ENCODE measurements at places on chromosomes 3 and 15.

- no peak for ATAC-seq
These were observed 339.9 kb upstream of the KCNH8 start for GRCh38 chr3:18808429-18808828.

DNA sequence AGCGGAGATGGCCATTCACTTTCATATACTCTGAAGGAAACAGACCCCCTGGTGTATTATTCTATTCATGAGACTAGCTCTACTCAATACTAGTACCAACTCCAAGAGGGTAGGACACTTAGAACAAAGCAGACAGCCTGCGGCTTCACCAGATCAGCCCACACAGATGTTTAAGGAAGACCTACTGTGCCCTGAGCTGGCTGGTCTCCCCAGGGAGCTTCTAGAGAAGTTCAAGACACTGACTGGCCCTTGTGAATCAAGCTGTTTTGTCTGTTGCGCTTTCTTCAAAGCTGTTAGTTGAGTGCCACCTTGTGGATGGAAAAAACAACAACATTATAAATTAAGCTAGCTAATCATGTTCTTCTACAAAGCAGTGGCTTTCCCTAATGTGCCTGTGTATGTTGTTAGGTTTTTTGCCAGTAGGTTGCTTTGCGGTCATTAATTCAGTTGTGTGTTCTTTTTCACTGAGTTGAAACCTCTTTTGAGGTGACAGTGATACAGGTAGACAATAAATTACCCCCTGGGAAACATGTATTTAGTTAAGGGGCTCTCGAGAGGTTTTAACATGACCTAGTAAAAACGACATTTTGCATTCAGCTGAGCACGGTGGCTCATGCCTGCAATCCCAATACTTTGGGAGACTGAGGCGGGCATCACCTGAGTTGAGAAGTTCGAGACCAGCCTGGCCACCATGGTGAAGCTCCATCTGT lies 64.2 kb upstream of the MYZAP start:
- ATAC-seq: peak; percentile 21

DNA sequence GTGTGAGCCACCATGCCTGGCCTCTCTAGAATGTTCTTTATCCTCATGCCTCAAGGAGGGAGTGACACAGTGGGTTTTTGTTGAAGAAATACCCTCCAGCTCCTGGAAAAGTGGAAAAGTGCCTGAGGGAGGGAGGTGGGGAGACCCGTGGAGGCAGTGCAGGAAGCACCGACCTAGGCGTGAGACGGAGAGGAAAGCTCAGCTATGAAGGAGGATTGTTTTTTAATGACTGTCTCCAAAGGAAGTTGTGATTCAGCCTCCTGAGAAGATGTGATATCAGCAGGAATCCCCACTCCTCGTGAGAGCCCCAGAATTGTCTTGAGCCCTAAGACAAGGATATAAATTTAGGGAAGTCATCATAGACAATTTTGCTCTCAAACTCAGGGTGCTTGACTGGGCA lies 21.7 kb downstream of the RPLP1 start:
- ATAC-seq: no peak

DNA sequence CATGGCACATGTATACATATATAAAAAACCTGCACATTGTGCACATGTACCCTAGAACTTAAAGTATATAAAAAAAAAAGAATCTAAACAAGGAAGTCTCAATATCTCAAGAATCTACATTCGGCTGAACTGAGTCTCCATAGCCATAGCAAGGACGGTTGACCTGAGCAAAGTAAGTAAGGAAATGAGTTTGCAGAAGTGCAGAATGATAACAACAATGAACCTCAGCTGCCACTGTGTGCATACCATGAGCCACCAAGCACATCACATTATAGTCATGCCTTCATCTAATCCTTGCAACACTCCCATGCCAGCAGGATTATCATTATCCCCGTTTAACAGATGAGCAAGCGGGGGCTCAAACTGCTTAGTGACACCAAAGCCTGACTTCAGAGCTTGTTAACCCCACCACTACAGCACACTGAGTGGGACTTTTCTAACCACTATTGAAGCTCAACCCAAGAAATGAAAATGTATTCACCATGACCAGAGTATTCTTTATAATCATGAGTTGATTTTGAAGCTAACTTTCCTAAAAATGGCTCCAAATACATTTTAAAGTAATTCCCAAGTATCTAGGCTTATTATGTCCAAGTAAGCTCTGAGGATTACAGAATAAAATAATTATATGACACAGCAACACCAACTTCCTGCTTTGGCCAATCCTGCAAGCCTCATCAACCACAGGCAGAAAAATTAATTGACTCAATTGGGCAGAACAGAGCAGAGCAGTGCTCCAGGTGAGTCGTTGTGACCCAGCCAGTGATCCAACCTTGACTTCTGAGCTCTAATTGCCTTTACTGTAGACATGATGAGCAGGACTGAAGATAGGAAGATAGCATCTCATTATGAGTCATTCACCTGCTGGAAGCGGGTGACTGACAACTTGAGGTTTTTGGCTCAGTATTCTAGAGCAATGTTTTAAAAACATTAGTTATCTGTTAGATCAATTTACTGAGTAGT lies 47.3 kb upstream of the IL12A start:
- peak; percentile 44 for ATAC-seq

GRCh38 chr3:184275381-184275701 lies 481 bp upstream of the ECE2 start:
- no peak for ATAC-seq

DNA sequence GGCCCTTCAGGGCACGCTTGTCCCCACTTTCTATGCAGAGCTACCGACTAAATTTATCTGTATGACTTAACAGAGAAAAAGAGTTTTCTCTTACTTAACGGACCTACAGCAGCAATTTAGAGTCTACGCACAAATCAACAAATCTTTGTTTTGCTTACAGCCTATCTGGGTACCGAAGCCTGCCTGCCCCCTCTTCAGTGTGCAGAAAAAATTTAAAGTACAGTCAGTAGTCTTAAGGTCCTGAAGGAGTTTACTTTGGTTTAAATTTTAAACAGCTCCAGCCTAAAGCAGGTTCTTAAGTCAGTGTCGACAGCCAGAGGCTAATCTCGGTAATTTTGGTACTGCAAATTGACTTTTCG lies 570 bp downstream of the SACM1L start:
- ATAC-seq: no peak

GRCh38 chr3:126912491-126913195 lies 70.3 kb upstream of the PLXNA1 start:
- ATAC-seq: no peak

DNA sequence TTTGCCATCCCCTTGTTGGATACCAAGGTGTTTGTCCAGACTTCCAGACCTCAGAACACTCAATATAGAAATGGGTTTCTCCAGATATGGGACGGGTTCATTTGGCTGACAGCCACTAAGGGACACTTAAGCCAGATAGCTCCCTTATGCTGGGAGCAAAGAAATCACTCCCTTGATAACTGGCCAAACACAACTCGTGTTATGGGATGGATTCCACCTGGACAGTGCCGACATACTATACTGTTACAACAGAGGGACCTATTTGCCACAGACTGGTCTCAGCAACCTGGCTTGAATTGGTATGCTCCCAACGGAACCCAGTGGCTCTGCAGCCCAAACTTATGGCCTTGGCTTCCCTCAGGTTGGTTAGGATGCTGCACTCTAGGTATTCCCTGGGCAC lies 114.0 kb upstream of the PLCL2 start:
- ATAC-seq: no peak

DNA sequence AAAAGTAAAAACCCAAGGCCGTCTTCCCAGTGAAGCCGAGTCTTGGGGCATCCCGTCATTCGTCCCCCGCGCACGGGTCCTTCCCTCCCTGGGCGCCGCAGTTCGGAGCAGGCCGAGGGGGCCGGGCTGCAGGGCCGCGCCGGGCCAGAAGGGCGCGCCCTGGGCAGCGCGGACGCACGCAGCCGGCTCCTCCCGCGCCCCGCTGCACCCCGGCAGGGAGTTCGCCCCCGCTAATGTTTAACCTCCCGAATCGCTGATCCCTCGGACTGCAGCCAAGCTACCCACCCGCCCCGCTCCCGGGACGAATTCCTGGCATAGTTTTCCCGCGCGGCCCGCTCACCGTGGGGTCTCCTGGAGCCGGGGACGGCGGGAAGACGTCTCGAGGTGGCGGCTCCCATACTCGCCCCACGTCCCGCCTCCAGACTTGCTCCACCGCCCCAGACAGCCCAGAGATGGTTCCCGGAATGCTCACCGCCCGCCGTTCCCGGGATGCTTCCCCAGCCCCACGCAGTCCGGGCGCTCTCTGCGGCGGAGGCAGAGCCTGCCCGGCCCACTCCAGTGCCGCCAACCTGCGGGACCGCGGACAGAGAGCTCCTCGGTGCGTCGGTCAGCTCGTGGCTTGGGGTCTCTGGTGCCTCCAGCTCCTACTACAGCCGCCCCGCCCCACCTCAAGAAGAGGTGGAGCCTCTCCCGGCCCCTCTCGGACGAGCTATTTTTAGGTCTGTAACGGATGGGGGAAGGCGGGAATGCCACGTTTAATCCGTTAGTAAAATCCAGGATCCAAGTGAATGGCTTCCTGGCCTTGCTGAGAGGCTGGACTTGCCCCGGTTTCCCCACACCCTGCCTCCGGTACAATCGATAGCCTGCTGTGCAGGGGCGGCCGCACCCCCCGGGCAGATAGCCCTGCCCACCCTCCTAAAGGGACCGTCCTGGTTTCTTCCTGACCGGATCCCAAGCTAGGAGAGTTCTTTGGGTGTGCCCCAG lies at the start of gene DZIP1L:
Gene DZIP1L (minus strand): TSS at position 621 of the 984 bp plus-strand sequence. CDS start 11,637 bp downstream, outside the sequence.
- ATAC-seq: peak; percentile 83

GRCh38 chr3:160474416-160474838 lies 24.8 kb upstream of the TRIM59 start:
- no peak for ATAC-seq

DNA sequence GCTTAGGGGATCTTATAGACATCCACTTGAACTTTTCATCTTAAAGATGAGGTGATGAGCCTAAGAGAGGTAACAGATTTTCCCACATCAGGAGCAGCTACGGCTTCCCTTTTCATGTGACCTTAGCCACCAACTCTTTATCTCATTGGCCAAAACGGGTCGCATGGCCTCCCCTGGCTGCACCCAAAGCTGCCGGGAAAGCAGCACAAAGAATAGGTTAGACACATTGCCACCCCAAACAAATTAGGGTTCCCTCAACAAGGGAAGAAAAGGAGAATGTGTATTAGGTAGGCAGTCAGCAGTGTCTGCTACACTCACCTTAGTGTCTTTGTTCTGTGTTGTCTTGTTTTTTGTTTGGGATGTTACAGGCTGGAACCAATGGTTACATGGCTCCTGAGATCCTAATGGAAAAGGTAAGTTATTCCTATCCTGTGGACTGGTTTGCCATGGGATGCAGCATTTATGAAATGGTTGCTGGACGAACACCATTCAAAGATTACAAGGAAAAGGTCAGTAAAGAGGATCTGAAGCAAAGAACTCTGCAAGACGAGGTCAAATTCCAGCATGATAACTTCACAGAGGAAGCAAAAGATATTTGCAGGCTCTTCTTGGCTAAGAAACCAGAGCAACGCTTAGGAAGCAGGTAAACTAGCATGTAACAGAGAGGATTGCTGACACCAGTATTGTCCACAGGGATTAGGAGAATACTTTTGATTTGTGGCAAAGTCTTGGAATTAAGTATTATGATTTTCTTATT lies 44.2 kb downstream of the GRK7 start:
- no peak for ATAC-seq

DNA sequence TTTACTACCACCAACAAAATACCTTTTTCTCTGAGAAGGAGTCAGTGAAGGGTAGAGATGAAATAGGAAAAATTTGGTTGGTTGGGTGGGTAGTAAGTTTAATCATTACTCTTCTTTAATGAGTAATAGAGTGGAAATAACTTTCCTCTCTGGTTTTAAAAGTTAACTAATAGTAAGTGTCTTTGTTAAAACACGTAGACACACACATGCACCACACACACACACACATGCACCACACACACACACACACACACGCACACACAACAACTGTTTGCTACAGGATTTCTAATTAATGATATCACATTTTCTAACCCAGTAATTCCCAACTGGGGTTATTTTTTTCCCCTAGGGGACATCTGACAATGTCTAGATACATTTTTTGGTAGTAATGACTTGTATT lies 84.1 kb downstream of the CHL1 start:
- no peak for ATAC-seq

DNA sequence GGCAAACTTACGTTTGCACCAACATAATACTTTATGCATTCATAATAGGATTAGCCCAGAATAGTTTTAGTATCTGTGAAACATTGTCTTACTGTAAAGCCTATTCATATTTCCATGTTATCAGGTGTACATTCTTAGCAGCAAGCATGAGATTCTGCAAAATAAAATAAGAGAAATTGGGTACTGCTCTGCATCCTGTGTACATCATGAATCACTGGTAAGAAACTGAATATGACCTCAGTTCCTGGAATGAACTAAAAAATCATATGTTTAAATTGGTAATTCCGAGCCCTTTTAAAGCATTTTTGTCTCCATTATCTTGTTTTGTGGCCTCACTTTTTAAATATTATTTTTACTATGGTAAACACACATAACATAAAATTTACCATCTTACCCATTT lies 605.1 kb downstream of the ROBO1 start:
- no peak for ATAC-seq

DNA sequence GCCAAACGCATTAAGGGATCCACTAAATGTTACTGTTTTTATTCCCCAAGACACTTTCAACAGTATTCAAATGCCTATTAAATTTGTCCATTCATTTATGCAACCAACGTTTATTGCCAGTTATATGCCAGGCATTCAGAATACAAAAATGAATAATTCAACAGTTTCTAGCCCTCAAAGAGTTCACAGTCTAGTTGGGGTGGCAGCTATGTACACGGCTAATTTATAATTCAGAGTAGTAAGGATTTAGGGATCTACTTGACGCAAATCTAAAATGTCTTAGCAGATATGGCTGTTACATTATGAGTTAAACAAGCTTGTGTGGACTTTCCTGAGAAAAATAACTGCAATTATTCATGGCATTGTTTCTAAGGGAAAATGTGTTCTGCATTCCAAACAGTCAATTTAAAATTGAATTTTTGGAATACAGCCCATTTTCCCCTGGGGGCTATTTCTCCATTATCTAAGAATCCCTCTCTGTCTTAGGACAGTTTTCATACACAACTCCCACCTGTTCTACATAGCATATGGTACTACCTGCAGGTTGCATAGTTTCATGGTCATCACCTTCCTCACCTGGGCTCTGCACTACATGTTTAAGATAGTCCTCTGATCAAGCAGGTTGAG lies 11.5 kb upstream of the MSL2 start:
- ATAC-seq: no peak

DNA sequence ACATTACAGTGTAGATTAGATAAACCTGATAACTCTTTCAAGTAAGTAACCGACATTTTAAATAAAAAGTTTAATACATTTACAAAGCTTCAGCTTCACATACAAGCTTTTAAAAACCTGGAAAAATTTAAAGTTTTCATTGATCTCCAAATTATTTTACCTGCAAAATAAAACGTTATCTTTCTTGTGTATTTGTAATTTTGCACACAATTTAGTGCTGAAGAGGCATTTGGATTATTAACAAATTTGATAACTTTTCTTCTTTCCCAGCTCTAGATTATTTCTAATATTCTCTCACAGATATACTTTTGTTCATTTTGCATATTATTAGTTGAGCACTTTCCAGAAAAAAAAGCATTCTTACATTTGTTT lies 24.2 kb upstream of the MBNL1 start:
- no peak for ATAC-seq
